Naive thymus-derived CD8-positive, alpha-beta T cell (primary cell): ENCODE measurements at places on chromosomes 7 and 10. TPM values are rescaled to one million over a fixed set of nuclear protein-coding genes. Genes with fewer than 3 reads are reported as not detected.

Gene AGAP9
- total RNA-seq = 9.0 TPM

Gene SYT15B
- 0.13 TPM for total RNA-seq

DNA sequence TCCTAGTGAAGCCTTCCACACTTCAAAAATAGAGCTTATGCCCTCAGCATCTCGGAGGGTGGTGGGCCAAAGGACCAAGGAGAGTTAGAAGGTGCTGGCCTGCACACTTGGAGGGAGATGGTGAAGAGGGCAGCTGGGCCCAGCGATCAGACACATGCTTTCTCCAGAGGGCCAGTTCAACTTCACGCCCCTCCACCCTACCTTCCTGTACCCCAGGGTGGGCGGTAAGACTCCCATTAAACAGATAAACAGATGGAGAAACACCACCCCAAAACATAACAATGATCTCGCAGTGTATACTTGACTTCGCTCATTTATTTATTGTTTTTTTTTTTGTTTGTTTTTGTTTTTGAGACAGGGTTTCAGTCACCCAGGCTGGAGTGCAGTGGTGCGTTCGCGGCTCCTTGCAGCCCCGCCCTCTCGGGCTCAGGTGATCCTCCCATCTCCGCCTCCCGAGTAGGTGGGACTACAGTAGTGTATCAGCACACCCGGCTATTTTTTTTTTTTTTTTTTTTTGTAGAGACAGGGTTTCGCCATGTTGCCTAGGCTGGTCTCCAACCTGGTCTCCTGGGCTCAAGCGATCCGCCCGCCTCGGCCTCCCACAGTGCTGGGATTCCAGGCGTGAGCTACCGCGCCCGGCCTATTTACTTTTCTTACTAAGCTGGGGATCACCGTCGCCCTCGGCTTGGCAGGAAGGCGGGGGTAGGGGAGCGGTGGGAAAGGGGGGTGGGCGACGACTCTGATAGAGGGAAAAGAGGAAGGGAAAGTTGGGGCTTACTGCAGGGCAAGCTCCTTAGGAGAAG, 1.8 kb downstream of the C10orf95 start:
- peak; percentile 79 for DNase-seq

DNA sequence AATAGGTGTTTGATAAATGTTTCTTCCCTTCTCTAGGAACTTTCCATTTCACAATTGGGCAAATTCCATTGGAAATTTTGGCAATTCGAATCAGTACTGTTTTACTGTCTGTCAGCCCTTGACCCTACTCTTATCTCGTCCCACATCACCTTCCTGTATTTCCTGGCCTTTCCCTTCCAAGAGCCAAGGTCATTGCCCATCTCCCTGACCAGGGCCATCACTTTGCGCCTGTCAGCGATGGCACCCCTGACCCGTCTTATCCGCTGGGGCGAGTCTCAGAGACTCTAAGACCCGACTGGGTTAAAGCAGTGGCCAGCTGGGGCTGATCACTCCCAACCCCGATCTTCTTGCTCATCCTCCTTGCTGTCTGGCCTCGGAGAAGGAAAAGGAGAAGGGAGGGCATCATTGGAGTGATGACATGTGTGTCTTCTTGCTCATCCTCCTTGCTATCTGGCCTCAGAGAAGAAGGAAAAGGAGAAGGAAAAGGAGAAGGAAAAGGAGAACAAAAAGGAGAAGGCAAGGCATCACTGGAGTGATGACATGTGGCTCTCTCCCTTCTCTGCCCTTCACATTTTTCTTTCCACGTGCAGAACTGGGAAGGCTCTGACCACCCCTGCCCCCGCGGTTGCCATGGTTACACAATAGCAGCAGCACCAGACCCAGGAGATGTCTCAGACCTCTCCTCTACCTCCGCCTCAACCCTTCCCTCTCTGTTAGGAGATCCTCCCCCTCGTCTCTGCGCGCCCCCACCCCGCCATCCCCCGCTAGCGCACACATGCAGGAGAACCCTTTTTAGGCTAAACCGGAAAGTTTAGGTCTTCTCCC, 2.0 kb downstream of the SEMA3D start:
- DNase-seq = no peak
